ENCODE measurements at places on chromosomes 12 and 14.

DNA sequence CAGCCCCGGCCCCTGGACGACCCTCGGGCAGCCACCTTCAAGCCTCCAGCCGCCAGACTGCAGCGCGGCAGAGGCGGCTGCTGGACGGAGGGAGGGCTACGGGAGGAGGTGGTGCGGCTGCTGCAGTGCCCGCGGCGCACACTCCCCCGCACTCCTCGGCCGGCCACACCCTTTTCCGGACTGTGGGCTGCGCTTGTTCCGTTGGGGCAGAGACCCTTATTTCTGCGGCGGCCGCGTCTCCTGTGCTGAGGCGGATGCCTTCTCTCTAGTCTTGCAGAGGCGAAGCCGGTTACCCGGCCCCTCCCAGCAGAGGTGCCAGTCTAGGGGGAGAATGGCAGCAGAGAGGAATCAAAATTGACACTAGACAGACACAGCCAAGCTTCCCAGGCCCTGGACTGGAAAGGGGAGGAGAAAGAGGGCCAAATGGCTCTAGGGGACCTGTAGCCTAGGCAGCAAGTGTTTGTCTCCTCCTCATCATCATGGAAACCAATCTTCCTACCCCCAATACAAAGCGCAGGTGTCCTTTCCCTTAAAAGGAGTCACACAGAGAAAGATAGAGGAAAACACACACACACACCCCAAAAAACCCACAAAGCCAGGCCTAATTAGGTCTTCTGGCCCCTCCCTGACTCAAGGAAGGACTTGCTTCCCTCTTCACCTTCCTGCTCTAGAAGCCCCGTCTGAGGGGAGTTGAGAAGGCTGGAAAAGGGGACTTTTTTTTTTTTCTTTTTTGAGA is 1.3 kb downstream of the ESYT1 start:
- peak; percentile 87 for DNase-seq

DNA sequence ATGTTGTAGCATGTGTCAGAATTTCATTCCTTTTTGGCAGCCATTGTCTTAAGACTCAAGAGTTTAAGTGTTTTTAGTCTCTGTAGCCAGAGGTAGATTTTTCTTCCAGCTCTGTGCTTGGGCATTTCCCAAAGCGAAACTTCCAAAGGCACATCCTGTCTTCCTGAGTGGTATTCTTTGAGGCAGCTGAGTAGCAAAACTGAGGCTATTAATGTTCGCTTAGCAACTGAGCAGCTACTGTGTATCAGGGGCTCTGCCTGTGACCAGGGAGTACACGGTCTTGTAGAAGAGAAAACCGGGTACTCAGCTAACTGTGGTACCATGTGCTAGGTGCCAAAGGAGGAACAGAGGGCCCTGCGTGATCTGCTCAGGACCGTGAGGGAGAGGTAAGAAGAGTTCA is 52.0 kb downstream of the ETV6 start:
- no peak for DNase-seq

GRCh38 chr12:29220632-29221336 is 71.7 kb downstream of the FAR2 start:
- DNase-seq, result no peak

GRCh38 chr12:6935371-6936193 is 7.8 kb downstream of the ATN1 start:
- DNase-seq, result no peak

- no peak for DNase-seq
Measured at GRCh38 chr12:10256064-10256463, 43.4 kb downstream of the GABARAPL1 start.

- no peak for DNase-seq
Measured at GRCh38 chr12:93139028-93139665, 210.1 kb upstream of the EEA1 start.

DNA sequence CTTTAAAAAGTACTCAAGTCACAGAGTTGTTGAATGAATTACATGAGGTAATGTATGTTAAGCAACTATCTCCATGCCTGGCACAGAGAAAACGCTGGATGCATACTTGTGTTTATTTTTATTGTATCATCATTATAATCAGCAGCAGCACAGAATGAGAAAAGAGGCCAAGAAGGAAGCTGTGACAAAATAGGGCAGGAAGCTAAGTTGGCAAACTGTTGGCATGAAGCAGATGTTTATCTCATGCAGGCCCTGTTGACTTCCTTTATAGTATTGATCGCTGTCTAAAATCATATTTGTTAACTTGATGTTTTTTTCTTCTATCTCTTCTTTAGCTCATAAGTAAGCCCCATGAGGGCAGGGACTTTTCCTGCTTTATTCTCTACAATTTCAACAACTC is 466.6 kb downstream of the TRHDE start:
- DNase-seq, result no peak

- no peak for DNase-seq
Measured at GRCh38 chr14:57326253-57326652, 57.5 kb downstream of the AP5M1 start.

- DNase-seq, result no peak
Measured at GRCh38 chr12:79682593-79682992, 8.2 kb downstream of the PAWR start.

Measured in CD4-positive, alpha-beta T cell treated with Interleukin-17A for 1 hour (primary cell).